Stimulated activated CD4-positive, alpha-beta T cell treated with anti-CD3 and anti-CD28 coated beads, Interleukin-4, amount 100 ng/mL, for 4 hours (primary cell): ENCODE measurements at places on chromosomes 6 and 20.

GRCh38 chr20:54691327-54691726, 215.9 kb downstream of the DOK5 start:
- no peak for DNase-seq

DNA sequence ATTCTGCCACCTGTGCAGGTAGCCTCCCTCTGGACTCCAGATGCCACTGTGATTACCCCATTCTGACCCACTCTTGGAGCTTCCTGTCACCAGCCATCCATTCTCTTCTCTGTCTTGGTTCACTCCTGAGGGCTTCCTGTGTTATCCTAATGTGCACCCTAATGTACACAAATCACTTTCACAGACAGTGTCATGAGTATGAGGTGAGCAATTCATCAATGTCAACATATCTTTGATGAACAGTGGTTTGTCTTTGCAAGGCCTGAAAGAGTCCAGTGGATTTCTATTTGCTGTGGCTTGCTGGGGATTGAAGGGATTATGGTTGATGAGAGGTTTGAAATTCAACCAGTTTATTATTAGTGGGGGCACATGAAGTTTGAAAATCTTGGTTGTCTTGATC, 63.8 kb upstream of the EEF1E1 start:
- no peak for DNase-seq

GRCh38 chr20:59031564-59032022, 542 bp downstream of the ATP5F1E start:
- no peak for DNase-seq

DNA sequence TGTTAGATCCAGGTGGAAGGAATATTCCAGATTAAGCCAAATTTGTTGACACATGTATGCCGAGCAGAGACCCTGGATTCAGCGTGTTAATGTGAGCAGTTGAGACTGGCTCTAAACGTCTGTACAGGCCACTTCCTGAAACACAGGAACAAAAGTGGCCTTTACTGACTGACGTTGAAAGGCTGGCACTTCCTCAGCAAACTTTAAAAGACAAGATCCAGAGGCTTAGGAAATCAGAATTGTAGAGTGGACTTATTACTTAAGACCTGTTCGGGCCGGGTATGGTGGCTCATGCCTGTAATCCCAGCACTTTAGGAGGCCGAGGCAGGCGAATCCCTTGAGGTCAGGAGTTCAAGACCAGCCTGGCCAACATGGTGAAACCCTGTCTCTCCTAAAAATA, 125.7 kb upstream of the ARID1B start:
- no peak for DNase-seq

GRCh38 chr6:31252625-31253024, 19.3 kb downstream of the HLA-C start:
- no peak for DNase-seq

GRCh38 chr6:24778121-24778520, 3.4 kb downstream of the GMNN start:
- no peak for DNase-seq

- no peak for DNase-seq
These were observed 297.9 kb downstream of the CLIC5 start for GRCh38 chr6:45717715-45718114.

DNA sequence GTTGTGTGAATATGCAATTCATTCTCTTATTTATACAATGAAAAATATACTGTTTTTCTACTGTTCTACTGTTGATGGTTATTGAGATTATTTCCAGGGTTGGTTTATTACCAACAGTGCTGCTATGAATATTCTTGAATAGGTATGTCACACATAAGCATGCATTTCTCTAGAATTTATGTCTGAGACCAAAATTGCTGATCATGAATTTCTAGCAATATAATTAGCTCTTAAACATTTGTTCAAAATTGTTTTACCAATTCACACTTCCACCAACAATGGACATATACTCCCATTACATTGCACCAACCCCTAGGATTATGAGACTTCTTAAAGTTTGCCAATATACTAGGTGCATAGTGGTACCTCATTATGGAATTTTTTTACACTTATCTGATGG, 164.1 kb upstream of the KCNQ5 start:
- DNase-seq: no peak

GRCh38 chr6:69286331-69286730, 510.5 kb downstream of the LMBRD1 start:
- no peak for DNase-seq

DNA sequence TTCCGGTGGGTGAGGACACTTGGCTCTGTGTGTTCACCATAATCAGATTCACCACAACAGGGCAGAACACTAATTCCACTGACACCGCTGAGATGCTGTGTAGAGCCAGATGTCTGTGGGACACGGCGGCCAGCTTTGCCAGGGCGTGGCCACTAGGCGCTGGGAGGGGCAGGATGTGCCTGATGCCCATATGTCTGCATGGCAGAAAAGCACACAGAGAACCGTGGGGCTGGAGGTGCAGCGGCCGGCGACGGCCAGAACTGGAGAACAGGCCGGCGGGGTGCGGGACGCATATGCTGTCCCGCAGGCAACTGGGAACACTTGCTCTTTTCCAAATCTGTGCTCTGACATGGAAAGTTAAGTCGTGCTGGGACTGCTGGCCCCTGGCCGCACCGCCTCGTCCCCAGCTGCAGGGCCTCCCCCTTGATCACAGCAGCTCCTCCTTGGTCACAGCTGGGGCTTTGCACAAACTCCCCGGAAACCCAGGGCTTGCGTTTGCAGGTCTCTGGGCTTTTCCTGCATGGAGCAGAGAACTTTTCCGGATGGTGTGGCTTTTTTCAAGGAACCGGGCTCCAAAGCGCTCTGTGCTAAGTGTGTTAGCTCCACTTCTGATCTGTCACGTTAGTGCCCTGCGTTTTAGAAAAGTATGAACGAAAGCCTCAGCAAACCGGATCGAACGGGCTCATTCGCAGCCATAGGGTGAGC, 31.1 kb downstream of the NTSR1 start:
- peak; percentile 22 for DNase-seq

DNA sequence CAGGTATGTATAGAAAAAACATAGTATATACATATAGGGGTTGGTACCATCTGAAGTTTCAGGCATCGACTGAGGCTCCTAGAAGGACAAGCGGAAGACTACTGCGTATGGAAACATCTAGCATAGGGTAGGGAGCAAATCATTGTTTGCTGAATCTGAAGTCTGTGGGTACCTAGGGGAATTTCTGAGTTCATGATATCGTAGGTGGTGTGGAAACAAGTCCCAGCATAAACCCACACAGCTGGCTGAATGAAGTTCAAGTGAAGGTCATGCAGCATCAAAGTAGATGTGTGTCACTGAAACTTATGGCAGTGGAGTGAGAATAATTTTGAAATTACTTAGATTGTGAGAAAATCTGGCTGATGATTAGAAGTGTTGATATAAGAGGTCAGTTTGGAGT, 39.4 kb downstream of the MAP7 start:
- DNase-seq: no peak

DNA sequence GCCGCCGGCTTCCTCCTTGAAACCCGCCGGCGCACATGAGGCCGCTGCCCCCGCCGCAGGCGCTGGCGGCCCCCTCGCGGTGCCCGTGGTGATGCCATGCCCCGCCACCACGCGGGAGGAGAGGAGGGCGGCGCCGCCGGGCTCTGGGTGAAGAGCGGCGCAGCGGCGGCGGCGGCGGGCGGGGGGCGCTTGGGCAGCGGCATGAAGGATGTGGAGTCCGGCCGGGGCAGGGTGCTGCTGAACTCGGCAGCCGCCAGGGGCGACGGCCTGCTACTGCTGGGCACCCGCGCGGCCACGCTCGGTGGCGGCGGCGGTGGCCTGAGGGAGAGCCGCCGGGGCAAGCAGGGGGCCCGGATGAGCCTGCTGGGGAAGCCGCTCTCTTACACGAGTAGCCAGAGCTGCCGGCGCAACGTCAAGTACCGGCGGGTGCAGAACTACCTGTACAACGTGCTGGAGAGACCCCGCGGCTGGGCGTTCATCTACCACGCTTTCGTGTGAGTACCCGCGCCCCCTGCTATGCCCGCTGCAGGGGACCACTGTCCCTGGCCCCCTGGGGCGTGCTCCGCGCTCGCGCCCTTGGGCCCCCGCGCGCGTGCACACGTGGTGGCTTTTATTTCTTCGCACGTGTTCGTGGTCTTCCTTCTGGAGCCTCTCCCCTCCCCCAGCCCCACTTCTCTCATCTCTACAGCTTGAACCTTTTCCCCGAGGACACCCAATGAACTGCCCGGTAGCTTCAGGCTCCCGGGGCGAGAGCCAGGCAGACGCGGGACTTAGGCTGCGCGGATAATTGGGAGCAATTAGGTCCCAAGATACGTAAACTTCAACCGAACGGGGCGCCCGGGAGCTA, 453 bp downstream of the KCNQ5 start:
- DNase-seq: peak; percentile 63

- DNase-seq: no peak
These were observed 2.2 kb downstream of the LEMD2 start for GRCh38 chr6:33786736-33787135.

- DNase-seq: no peak
These were observed 74.4 kb downstream of the OPRM1 start for GRCh38 chr6:154113392-154113791.

GRCh38 chr20:1415667-1416468, 23.0 kb upstream of the FKBP1A start:
- no peak for DNase-seq

DNA sequence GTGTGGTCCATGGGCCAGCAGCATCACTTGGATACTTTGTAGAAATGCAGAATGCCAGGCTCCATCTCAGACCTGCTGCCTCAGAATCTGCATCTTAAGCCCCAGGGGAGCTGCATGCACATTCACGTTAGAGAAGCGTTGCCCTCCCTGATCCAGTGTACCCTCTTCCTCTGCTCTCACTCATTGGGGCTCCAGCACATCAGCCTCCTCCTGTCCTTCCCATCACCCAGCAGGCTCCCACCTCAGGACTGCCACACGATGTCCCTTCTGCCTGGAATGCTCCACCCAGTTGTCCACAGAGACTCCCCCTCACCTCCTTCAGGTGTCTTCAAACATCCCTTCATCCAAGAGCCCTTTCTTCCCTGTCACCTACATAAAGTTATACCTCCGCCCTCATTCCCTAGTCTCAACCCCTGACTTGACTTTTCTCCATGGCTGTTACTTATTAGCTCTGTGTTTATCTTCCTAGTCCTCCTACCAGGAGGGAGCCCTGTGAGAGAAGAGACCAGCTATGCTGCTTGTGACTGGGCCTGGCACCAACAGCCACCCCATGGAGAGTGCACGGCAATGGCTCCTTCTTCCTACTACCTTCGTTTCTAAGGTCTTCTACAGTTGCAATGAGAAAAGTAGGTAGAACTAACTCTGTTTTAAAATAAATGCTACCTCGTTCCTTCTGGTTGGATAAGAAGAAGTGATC, 3.3 kb upstream of the ACSS1 start:
- no peak for DNase-seq

DNA sequence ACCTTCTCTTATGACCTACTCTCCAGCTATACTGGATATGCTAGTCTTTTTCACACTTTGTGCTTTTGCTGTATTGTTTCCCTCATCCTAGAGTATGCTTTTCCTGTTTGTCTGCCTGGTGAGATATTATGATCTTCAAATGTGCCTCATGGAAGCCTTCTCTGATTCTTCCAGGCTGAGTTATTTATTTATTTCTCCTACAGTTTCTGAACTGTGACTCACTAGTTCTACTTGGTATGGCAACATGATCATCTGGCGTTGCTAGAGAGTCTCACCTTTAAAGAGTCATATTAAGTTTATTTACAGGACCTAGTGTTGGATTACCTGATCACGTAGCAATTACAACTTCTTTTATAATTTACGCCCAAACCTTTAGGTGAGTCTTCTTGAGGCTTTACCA, 81.2 kb upstream of the HDAC2 start:
- DNase-seq: no peak

DNA sequence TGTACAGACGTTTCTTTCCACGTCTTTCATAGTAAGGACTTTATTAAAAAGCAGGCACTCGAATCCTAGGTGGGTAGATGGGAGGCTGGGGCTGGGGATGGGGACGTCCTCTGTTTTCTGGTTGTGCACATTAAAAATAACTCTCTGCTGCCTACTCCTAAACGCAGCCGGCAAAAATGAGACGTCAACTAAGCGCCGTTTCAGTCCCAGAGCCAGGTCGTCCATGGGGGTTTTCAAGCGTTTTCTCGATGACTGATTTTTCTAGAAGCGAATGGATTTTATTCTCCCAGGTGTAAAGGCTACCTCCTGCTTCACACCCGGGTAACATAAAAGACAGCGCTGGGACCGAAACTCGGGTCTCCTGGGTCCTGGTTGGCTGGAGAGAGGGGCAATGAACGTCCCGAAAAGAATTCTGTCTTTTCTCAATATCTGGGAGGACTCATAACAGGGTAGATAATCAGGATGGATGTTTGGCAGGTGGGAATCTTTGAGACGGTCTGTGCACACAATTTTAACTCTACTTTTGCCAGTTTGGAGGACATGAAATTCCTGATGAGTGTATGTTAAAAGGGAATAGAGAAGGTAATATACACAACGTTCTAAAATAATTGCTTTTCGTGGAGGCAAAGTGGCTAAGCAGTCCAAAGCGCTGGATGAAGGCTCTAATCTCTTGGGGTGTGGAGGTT, 25.2 kb downstream of the GPX6 start:
- DNase-seq: no peak

DNA sequence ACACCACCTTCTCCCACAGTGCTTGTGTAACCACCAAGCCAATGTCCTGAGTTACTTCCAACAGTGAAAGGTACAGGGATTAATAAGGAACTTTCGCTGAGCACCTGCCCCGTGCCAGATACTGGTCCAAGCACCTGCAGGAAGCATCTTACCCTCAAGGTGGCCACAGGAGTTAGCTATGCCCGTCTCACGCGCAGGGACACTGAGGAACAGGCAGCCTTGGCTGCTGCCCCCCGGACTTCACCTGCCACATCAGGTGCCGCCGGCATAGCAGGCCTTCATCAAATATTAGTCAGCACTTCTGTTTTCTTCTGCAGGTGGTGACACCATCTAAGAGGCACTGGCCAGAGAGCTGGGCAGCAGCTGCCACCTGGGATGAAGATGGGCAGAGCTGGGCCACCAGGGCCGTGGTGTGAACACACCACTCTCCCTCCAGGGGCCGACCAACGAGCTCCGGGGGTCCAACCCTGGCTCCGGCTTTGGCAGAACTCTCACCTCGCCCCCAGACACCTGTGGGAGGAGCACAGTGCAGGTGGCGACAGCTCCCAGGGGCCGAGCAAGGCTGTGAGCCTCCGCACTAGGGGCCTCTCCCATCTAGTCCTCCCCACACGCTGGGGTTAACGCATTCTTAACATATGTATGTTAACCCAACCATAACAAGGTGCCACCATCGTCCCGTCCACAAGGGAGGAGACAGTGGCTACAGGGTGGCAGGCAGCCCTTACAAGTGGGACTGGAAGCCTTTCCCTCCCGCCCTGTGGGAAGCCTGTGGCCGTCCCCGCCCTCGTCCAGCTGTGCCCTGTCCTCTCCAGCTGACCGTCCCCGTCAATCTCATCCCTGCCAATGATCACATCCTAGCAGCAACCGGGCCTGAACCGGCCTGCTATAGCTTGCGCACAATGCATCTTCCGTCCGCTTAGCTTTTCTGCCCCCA, 2.9 kb upstream of the PPDPF start:
- DNase-seq: no peak

GRCh38 chr20:21681922-21682318, 23.5 kb upstream of the PAX1 start:
- no peak for DNase-seq
